ENCODE measurements at places on chromosomes 1 and 21. TPM values are rescaled to one million over a fixed set of nuclear protein-coding genes. Genes with fewer than 3 reads are reported as not detected.

The KPRP gene
- not detected for total RNA-seq

GRCh38 chr1:218813237-218813636 lies 360.4 kb upstream of the LYPLAL1 start:
- peak; percentile 62 for DNase-seq

GRCh38 chr1:205514211-205515142 lies 10.0 kb downstream of the CDK18 start:
- DNase-seq, result no peak

- DNase-seq, result no peak
These were observed 87.5 kb upstream of the SIM2 start for GRCh38 chr21:36611379-36611778.

DNA sequence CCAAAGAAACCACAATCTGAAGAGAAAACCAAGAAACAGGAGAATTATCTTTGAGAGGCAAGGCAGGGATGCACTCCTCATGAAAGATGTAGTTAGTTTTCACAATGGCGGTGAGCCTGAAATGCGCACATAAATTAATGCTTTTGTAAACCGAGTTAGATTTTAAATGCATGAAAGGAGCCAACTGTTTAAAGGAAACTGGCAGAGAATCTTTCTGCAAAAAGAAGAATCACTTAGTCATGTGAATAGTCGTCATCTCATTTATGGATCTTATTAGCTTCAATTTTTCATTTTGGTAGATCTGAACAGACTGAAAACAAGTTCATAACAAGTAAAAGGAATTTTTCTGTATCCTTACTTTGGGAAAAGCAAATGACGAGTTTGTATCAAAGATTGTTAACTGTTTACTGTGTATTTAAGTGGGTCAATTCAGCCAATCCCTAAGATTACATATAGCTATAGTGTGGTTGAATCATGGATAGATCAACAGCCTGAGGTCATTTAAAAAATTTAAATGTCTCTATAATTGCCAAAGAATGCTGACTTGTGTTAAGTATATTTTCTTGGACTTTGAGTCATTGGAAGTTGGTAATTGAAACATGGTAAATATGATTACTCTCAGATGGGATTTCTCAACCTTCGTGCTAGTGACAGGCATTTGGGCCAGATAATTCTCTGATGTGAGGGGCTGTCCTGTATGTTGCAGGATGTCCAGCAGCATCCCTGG lies 226.6 kb upstream of the KAZN start:
- no peak for DNase-seq
